ENCODE measurements at places on chromosomes 1 and 21.

- no peak for DNase-seq
Observed at GRCh38 chr1:145926686-145927062, 610 bp downstream of the RBM8A start.

DNA sequence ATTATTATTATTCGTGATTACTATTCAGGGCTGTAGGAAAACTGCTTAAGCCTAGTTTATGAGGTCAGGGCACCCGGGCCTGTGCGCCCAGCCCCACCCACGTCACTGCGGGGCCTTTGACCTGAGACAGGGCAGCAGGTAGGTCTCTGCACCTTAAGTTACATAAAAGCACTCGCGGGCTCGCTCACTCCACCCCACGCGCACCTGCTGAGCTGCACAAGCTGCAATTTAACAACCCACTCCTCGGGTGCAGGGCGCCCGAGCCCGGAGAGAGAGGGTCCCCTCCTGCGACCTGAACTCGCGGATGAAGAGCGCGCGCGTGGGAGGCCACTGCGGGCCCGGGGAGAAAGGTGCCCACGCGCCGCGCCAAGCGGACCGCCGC, 477 bp downstream of the ICMT start:
- DNase-seq: no peak

- no peak for DNase-seq
Observed at GRCh38 chr1:196410768-196411167, 197.5 kb downstream of the KCNT2 start.

DNA sequence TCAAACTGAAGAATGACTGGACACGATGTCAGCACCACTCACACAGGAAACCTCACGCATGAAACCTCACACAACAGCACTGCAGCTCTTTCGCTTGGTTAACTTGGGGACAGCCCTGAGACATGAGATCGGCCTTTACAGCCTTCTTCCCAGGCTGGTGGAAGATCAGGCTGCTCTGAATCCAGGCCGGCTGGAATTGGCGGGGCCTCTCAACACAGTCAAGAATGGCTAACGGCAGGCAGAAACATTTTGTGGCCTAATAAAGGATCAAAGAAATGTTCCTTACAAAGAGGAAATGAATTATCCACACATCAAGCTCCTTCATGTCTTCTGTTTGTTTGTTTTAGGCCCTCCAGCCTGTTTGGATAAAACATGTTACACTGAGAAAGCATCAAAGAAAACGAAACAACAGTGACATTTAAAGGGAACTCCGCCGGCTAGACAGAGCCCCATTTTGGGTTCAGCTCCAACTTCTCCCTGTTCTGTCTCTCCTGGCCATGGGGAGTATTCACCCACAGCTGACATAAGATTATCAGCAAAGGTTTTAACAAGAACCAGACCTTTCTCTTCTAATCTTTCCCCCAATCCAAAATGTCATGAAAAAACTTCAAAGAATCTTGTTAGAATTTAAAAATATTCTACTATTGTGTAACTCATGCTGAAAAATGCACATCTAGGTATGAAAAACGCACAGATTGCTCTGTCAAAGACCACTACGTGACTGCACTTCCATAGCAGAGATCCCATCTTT, 131.2 kb downstream of the SLC45A1 start:
- DNase-seq: no peak

DNA sequence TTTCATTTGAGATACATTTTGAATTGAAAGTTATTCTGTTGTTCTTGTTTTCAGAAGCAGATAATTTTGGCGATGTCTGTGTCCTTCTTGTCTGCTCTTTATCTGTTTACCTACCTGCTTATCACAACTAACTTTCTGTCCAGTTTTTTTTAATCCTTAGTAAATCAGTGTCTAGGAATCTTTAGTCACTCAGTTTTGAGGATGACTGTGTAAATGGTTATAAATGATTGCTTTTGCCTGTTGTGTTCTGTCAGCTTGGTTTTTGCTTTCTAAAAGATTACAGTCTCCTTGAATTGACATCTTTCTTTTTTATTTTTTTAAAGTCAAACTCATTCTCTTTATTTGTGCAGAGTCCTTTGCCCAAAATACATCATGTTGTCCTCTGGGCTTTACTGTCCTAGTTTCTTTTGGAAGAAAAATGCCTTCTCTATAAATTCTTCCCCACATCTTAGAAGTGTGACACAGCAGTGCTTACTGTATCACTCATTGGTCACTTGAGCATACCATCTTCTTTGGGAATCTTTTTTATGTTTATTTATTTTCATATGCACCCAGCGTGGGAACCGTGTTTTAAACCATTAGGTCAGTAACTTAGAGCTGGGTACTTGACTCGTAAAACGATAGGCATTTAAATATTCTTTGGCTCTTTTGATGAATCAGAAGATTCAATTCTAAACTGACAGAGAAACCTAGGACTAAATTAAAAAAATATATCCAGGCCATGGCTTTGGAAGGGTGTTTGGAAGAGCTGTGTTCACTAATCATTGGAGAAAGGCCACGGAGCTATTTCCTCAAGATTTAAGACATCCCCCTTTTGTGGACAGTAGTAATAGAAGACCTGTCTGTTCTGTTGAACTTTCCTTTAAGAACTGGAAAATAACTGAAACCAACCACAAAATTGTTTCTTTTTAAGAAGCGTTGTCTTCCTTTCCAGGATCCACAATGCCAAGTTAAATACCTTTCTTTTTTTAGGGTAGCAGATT, 20.9 kb downstream of the LAMC1 start:
- no peak for DNase-seq

DNA sequence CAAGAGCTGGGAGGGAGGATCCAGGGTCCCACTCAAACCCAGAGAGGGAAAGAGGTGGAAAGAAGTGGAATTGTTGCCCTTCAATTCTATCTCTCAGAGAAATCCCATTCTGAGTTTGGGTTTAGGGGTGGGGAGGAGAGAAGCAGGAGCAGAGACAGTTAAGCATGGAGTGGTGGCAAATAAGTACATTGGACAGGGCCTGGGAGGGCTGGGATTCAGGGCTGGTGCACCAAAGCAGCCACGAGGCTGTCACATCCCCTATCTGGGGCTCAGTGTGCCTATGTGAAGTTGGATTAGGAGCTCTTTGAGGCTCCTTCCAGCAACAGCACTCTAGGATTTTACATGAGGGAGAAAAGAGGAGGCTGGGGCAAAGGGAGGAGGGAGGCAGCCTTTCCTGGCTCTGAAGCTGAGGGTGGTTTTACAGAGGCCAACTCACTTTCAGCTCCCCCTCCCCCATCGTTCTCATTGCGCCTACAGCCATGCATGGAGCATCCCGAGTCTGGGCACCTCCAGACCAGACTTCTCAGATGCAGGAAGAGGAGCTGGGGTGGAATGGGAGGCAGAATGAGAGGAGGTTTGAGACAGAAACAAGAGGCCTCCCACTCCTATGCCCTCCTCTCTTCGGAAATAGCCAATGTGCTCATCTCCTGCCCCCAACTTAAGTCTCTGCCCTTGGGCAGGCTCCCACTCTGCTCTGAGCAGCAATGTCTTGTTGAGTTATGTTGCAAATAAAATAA, 3.0 kb upstream of the SYT6 start:
- DNase-seq: no peak

DNA sequence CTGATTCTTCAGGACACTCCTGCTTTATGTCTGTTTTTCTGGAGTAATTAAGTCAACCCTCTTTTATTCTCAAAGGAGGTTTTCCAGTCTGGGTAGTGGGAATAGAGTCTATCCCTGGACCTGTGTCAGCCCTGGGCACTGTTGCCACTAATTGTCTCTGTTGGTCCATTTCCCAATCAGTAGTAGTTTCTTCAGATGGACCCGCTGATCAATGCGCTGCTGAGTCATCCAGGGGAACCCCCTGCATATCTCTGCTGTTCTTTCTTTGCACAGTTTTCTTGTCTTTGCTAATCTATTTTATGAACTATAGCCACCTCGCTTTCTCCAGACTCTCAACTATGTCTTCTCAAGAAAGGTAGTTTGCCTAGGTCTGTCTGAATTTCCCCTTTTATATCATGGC, 82.5 kb downstream of the TNNI3K start:
- no peak for DNase-seq

- DNase-seq: no peak
Observed at GRCh38 chr1:17553975-17554700, 14.6 kb downstream of the ARHGEF10L start.

- DNase-seq: no peak
Observed at GRCh38 chr1:247297263-247298123, 34.2 kb downstream of the ZNF496 start.

Data from CD4-positive, alpha-beta T cell treated with Interleukin-6 at 100 ng/mL for 8 hours (primary cell).